ENCODE measurements at places on chromosomes 4 and X.
A peak's percentile ranks its signal among the peaks of the same experiment; 100 is the strongest.

DNA sequence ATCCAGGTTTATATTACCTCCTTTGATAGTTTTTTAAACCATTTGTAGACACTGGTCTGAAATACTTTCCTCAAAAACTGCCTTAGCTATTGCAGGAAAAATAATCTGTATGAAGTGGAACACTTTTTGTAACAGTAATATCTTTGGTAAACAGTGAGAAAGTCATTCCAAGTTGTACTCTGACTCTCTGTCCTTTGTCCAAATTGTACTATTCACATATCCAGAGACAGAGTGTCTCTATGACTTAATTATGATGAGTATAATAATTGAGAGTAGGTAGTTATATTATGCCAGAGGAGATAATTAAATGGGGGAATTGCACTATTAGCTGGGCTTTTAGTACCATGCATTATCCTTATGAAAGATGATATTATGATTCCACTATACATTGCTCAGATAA is 112.6 kb upstream of the LCORL start:
- DNase-seq = no peak

GRCh38 chrX:70129816-70130215 is 3.4 kb upstream of the IGBP1 start:
- DNase-seq = no peak

DNA sequence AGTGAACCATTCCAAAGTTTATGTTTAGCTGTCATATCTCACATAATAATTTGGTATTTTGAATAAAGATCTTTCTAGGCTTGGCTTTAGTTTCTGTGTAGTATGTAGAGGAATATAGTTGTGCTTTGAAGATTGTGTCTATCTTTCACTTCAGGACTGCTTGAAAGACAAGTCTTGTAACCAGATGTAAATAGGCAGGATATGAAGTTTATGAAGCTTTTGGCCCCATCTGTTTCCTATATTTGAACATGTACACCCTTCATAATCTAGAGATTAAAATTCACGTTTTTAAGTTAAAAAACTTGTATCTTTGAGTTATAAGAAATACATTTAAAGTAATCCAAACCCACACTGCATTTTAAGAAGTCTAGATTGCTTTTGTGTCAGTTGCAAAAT is 11.7 kb upstream of the FREM3 start:
- no peak for DNase-seq

- DNase-seq = no peak
These were observed 60.6 kb downstream of the MAOA start for GRCh38 chrX:43716696-43717095.

GRCh38 chr4:30930276-30930675 is 210.1 kb downstream of the PCDH7 start:
- DNase-seq = no peak

- DNase-seq = no peak
These were observed 27.0 kb downstream of the DHX15 start for GRCh38 chr4:24557026-24558025.

- no peak for DNase-seq
These were observed 113.3 kb upstream of the CPEB2 start for GRCh38 chr4:14888790-14889572.

- DNase-seq = no peak
These were observed 6.5 kb downstream of the DMD start for GRCh38 chrX:33204889-33205288.

GRCh38 chrX:39817754-39818470 is 279.8 kb downstream of the BCOR start:
- DNase-seq = no peak

GRCh38 chr4:176563591-176563990 is 229.1 kb downstream of the VEGFC start:
- DNase-seq = no peak

DNA sequence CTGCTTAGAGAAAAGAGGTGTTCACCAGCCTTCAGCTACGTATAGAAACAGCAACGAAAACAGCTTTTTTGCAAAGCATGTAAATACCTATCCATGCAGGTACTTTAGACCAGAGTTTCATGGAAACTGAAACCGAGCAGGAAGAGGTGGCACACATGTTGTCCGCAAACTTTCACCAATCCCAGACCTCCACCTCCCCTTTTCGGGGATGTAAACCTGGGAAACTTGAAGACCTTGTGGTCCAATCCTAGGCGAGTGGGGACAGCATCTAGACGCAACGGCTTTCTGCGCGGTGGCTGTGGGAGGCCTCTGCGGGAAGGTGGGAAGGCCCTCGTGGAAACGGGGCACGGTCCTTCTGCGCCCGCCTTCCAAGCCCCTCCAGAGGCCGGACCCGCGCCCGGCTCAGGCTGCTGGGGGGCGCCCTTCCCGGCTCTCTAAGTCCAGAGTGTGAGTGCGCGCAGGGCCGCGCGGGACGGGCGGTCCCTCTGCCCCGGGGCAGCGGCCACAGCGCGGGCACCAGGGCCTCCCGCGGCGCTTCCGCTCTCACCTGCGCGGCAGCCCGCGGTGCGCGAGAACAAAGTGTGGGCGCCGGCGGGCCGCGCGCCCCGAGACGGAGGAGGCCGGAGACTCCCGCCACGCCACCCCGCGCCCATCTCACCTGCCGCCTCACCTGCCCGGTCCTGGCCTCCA is 830 bp upstream of the SHROOM2 start:
- no peak for DNase-seq

DNA sequence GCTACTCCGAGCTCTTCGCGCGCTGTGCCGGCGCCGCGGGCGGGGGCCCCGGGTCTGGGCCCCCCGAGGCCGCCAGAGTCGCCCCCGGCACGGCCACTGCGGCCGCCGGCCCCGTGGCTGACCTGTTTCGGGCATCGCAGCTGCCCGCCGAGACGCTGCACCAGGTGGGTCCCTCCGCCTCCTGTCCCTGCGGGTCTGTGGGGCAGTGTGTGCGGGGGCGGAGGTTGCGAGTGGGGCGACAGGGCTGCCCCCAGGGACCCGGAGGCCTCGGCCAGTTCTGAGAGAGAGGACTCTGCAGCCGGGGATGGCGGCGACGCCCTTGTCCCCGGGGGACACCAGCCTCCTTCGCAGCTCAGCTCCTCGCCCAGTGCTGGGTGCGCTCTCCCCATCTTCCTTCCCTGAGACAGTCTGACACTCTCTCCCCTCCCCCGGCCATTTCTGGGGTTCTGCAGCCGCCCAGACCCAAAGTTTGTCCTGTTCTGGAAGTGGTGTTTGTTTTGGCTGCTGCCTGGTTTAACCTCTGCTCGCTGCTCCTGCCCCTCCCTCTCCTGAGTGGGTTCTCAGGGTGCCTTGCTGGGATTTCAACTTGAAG is 609 bp downstream of the REPS2 start:
- DNase-seq = no peak

GRCh38 chrX:153590961-153591956 is 7.7 kb downstream of the CCNQ start:
- DNase-seq = no peak

DNA sequence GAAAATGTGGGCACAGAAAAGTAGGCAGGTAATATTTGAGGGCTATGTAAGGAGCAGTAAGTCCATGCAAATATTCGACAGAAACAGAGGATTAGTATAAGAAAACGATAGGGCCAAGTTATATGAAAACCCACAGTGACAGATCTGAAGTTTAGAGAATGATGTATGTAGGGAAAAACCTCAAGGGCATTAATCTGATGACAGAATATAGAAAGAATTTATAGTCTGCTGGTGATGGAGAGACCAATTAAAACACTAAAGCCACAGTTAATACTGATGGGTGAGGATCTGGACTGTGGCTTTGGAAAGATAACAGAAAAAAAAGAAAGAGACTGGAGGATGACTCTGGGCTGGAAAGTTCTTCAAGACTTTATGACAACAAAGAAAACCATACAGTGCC is 169.7 kb downstream of the PALLD start:
- DNase-seq = no peak

DNA sequence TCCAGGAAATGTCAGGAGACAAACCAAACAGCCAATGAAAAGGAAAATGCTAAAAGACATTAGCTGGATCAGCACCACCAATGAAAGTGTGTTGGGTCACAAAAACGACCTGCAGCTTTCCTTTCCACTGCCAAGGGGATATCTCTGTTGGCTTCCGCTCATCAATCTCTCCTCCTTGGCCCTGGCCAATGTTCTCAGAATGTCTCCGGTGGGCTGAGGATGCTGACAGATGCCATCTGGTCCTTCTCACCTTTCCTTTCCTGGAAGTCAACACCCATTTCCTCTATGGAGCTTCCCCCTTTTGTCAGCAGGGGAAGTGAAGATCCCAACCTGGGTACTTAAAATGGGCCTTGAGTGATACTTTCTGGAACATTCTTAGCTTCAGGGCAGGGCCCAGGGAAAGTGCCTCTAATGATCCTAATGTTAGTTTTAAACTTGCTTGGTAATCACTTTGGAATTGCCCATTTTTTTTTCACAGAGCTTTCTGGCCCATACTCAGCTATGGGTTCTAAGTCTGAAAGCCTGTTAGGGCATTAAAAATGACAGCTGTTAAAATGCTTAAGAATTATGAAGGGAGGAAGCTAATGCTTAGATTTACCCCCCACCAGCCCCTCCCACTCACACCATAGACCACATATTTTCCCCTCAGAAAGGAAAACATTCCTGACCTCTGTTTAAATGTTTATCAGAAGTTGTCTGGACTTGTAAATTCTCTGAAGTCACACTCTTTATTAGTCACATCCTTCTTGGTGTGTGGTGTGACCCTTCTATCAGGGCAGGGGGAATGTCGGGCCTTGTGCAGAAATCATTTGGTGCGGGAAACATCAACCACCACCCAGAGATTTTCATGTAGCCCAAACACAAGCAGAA is 29.2 kb downstream of the IGFBP7 start:
- no peak for DNase-seq

DNA sequence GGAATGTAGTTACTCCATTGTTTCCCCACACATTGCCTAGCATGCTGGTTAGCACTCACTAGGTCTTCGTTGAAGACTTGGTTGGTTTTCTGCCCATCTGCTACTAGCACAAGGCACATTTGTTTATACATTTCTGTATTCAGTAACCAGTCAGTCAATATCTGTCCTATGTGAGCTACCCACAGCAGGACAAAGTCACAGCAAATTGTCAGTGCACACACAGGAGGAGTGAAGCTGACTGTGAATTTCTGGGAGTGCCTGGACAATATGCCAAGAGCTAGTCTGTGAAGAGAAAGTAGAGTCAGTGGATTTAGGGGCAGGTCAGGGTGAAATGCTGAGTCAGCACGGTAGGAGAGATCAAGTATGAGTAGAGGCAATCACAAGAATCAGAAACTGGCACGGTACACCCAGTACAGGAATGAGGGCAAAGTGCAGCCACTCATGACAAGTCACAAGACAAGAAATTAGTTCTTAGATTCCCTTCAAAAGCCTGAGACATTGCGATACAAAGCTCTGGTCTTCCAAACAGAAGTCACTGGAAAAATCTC is 1049.8 kb upstream of the POU3F4 start:
- no peak for DNase-seq

GRCh38 chr4:52612341-52612740 is 46.8 kb downstream of the USP46 start:
- DNase-seq = no peak

- DNase-seq = no peak
These were observed 39.3 kb upstream of the FAM47B start for GRCh38 chrX:34903316-34903715.

GRCh38 chr4:62133101-62133897 is 933.2 kb downstream of the ADGRL3 start:
- no peak for DNase-seq

GRCh38 chrX:137684591-137684990 is 118.7 kb downstream of the ZIC3 start:
- DNase-seq = no peak

GRCh38 chr4:153467897-153468262 is 1.7 kb downstream of the TMEM131L start:
- no peak for DNase-seq

GRCh38 chrX:104112326-104112951 is at the start of gene ZCCHC18:
TSS of gene ZCCHC18 (plus strand) at chrX:104112523. CDS start at chrX:104114112, 1,589 bp downstream.
- DNase-seq = peak; percentile 78

DNA sequence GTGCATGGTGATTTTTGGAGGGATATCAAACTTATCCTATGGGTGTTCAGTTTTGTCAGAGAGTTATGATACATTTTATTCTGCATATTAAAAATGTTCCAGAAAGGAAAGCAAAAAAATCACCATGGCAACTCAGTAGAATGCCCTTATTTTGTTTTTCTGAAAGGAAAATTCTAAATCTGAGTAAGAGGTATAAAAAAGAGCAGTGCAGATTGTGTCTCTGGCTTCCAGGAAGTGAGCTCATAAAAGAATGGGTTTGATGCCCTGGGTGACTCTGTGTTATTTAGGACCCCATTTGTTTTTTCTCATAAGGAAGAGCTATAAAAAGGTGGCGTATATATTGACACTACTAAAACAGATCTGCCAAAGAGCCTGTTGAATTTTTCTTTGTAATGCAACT is 128.8 kb downstream of the UCHL1 start:
- no peak for DNase-seq

GRCh38 chrX:55007656-55008055 is 7.5 kb downstream of the APEX2 start:
- no peak for DNase-seq

- no peak for DNase-seq
These were observed 138.6 kb downstream of the HDX start for GRCh38 chrX:84363663-84364062.

DNA sequence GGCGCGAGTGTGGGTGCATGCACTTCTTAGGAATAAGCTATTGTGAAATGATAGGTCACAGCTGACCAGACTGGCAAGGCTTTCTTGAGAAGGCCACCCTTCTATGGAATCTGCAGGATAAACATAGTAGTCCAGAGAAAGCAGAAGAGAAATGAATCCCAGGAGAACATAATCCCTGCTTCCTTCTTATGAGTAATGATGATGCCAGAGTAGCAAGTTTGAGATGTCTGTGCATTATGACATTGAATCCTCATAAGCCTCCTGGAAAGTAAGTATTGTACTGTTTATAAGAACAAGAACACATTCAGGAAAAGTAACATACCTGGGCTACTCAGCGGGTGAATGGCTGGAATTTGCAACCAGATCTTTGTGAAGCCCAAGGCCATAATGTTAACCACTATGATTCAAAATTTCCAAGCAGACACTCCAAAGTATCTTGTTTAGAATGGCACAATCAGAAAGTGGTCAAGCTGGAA is 272.1 kb upstream of the HS3ST1 start:
- no peak for DNase-seq

GRCh38 chr4:6826781-6827508 is 44.4 kb downstream of the KIAA0232 start:
- DNase-seq = no peak

DNA sequence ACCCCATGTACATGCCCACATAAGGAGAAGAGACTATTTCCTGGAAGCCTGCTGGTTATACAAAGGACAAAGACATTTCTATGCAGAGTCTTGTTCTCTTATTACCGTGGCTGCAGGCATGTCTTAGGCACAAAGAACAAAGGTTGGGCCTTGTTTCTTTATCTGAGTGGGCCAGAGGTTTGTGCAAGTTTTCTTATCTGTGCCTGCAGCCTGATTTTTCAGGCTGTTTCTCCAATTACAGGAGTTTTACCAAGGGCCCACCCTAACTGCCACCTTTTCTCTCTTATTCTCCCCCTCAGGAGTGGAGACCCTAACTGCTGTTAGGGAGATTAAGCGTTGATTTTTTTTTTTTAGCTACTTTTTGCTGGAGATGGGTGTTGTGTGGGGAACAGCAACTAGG is 3.5 kb downstream of the TENT5D start:
- no peak for DNase-seq
